ENCODE measurements at places on chromosomes 6 and 20. TPM values are rescaled to one million over a fixed set of nuclear protein-coding genes. Genes with fewer than 3 reads are reported as not detected.

DNA sequence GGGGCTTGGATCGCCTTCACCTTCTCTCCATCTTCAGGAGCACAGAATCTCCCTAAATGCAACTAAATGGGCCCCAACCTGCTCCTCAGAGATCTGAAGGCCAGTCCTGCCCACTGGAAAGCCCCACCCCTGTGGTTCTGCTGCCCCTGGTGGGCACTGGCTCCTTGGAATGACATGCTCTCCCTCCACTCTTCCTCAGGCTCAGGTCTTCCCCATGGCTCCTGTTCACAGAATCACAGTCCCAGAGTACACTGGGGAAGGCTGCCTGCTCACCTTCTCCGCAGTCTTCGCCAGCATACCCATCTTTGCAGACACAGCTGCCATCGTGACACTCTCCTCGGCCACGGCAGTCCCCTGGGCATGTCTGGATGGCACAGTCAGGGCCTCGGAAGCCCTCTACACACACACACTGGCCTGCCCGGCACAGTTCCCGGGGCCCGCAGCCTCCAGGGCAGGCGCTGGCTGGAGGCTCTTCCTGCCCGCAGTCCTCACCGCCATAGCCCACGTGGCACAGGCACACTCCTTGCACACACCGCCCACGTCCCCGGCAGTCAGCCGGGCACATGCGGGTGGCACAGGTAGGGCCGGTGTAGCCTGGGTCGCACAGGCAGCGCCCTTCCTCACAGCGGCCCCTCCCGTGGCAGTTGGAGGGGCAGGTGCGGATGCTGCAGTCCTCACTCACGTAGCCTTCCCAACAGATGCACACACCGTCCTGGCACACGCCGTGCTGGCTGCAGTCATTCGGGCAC, 13.6 kb downstream of the TNXB start:
- DNase-seq, result no peak

DNA sequence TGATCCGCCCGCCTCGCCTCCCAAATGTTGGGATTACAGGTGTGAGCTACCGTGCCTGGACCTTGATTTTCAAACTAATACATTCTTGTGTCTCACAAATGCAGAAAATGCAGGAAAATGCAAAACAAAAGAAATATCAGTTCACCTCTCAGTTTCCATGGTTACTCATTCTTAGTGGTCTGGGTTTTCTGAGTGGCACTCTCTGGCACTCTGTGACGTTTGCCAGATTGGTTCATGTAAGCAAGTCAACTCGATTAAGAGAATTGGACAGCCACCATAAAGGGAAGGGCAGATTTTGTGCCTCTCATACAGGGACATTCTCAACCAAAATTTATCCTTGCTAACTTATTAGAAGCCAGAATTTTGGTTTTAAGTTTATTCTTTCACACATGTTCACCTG, 8.6 kb downstream of the CMTR1 start:
- DNase-seq, result no peak

GRCh38 chr6:372336-372911, 19.1 kb upstream of the IRF4 start:
- peak; percentile 52 for DNase-seq

GRCh38 chr20:51531141-51531710, 11.3 kb downstream of the NFATC2 start:
- no peak for DNase-seq

The BTN1A1 gene
- not detected for total RNA-seq

All from right lobe of liver (tissue), 6 donors.